ENCODE measurements at places on chromosomes 13 and 19.
A peak's percentile ranks its signal among the peaks of the same experiment; 100 is the strongest.

DNA sequence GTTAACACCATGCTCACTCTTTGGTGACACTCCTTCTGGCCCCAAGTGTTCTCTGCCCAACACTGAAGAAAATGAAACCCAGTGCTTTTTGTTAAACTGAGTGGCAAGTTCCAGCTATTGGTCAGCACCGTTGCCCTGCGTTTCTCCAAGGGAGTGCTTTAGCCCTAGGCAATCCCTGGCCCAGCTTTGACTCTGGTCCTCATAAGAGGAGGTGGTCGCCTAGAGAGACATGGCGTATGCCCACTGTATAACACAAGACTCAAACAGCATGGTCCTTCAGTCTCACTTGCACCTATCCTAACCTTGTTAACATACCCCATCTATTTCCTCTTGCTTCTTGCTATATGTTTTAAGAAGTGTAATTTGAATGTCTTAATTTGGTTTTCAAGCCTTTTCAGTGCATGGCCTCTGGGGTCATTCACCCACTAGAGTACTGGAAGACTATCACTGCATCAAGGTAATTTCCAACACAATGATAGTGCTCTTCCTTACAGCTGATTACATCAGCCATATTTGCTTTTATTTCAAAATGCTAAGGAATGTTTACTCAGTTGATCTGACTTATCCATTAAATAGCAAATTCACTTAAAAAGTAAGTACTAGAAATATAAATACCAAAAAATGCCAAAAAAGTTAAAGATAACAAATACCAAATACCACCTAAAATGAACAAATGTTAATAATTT lies 190.5 kb upstream of the SOX21 start:
- DNase-seq: no peak

DNA sequence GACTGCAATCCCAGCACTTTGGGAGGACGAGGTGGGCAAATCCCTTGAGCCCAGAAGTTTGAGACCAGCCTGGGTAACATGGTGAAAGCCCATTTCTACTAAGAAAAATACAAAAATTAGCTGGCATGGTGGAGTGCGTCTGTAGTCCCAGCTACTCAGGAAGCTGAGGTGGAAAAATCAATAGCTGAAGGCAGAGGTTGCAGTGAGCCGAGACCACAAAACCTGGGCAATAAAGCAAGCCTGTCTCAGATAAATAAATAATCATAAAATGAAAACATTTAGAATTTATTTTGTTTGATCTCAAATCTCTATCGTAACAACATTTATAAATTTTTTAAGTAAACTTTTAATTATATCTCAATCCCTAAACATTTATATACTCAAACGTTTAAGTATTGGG lies 36.6 kb downstream of the USP12 start:
- no peak for DNase-seq

- no peak for DNase-seq
Measured at GRCh38 chr13:32206097-32206740, 108.9 kb downstream of the ZAR1L start.

DNA sequence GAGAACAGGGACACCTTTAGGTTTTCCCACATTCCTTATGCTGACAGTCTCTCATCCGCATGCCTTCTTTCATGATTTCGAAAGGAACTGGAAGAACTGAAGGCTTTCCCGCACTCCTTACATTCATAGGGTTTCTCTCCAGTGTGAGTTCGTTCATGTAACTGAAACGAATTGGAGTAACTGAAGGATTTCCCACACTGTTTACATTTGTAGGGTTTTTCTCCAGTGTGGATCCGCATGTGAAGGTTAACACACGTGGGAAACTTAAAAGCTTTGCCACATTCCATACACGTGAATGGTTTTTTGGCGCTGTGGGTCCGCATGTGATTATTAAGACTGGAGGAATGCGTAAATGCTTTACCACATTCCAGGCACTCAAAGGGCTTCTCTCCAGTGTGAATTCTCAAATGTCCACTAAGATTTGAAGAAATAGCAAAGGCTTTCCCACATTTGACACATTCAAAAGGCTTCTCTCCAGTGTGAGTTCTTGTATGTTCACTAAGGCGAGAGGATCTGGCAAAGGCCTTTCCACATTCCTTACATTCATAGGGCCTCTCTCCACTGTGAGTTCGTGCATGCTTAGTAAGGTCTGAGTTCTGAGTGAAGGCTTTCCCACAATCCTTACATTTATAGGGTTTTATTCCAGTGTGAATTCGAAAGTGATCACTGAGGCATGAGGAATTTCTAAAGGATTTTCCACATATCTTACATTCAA lies 22.0 kb downstream of the ZNF266 start:
- no peak for DNase-seq

DNA sequence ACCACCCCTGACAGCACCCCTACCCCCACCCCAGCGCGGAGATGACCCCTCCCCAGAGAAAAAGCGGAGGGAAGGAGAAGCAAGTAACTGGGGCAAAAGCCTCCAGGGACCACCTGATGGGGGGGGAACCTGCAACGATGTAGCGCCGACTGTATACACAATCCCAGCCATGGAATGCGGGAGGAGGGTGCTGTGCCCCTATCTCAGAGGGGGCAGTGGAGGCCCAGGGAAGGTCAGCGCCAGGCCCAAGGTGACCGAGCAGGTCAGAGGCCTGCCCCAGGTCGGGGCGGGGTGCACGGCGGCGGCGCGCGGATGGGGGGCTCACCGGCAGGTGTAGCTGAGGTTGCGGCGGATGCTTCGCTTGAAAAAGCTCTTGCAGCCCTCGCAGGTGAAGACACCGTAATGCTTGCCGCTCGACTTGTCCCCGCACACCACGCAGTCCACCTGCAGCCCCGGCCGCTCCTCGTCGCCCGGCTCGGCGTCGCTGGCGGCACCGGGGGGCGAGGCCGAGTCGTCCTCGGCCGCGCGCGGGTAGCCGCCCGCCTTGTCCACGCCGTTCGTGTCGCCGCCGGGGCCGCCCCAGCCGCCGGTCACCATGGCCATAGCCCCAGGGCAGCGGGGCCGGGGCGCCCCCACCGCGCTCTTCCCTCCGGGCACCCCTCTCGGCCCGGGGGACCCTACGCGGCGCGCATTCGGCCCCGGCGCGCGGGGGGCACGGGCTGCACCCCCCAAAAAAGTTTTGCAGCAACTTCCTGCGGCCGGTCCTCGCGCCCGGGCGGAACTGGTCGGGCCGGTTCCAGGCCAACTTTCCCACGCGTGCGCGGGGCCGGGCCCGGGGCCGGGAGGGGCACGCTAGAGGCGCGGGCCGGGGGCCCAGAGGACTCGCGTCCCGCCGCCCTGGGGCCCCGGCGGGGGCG lies 843 bp downstream of the NR2F6 start:
- DNase-seq: peak; percentile 31

DNA sequence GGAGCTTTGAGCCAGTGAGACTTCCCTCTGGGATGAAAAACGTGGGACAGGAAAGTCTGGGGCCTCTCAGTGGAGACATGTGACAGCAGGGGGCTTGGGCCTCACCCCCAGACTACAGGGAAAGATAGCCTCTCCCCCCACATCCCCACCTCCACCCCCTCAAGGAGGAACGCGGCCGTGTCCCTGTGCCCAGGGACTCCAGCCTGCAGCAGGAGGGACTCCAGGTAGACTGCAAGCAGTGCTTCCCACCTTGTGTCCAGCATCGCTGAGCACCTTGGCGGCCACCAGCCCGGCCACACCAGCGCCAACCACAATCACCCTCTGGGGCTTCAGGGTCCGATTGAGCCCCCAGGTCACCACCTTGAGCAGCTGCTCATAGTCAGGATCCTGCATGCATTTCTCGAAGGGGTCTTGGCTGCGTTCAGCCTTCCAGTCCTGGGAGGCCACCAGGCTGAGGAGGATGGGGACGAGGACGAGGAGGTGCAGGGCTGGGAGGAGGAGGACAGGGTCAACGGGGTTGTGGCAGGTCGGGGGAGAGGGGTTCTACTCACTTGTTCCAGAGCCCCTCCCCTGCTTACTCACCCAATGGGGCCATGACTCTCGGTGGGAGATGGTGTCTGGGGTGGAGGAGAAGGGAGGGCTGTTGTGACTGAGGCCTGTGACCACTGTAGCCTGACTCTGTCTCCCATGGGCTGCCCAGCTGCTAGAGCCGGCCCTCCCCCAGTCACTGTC lies 955 bp downstream of the IL4I1 start:
- no peak for DNase-seq

GRCh38 chr19:40407714-40408597 lies 5.2 kb downstream of the PRX start:
- DNase-seq: no peak

Measured in CD4-positive, alpha-beta T cell treated with Interleukin-6 for 4 hours (primary cell).